Aorta (tissue), 5 donors: ENCODE measurements at places on chromosomes 1 and 21. TPM values are rescaled to one million over a fixed set of nuclear protein-coding genes. Genes with fewer than 3 reads are reported as not detected.

DNA sequence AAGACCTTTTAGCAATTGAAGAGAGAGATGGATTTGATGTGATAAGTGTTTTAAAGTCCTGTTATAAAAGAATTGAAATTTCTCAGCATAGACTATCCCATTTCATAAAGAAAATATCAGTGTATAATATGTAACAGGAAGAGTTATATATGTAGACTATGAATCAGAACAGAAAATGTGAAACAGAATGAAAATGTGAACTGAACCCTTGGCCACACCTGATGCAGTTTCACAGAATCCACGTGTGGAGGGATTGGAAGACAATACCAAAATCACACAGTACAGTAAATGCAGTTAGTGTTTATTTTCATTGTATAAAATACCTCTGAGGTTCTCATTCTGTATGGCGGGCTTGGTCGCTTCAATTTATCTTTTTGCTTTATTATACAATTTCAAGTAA, 9.9 kb upstream of the SLAMF1 start:
- no peaks in the 10 kb centered on the region for H3K4me1 ChIP-seq
- no peak for DNase-seq
- H3K27ac ChIP-seq = no peak overlapping the region
- H3K4me3 ChIP-seq = no peak overlapping the region
- no peaks in the 10 kb centered on the region for H3K36me3 ChIP-seq
- H3K27me3 ChIP-seq = no peaks in the 10 kb centered on the region

DNA sequence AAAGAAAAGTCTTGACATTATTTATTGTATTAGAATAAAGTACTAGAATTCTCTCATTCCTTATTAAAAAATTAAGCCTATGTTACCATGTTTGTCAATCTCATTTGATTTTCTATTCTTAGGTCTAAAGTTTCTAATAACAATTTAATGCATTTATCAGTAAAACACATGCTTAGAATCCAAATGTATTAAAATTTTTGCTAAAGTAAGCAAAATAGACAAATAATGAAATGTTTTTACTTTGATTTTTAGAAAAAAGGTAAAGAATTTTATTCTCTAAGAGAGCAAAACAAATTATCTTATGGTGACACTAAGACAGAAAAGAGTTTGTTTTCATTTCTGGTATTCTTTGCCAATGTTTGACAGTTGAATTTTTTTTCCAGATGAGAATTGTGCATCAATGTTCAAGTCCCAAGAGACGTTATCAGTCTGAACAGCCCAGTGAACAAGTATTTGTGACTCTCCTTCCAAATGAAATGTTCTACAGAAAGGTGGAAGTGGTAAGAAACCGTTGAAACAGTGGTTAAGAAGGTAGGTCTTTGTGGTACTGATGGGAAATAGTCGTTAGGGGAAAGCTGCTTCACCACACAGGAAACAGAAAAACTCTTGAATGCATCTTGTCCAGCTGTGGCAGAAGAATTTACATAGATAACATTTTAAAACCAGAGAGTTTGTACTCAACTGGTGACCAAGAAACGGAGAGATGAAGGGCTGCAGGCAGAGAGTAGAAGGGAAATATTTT, 402.5 kb downstream of the PTPRC start:
- no peaks in the 10 kb centered on the region for H3K27me3 ChIP-seq
- no peaks in the 10 kb centered on the region for H3K4me1 ChIP-seq
- no peak for DNase-seq
- no peak overlapping the region for H3K27ac ChIP-seq
- no peak overlapping the region for H3K4me3 ChIP-seq

GRCh38 chr1:208557046-208557722, 313.0 kb upstream of the PLXNA2 start:
- H3K4me3 ChIP-seq = no peak overlapping the region
- H3K36me3 ChIP-seq = no peaks in the 10 kb centered on the region
- no peak overlapping the region for H3K27ac ChIP-seq

- no peaks in the 10 kb centered on the region for H3K36me3 ChIP-seq
- H3K27ac ChIP-seq = no peak within 1 kb of the TSS
- no peaks in the 10 kb centered on the region for H3K4me1 ChIP-seq
- peak; percentile 78 for DNase-seq
- H3K27me3 ChIP-seq = no peaks in the 10 kb centered on the region
Measured at GRCh38 chr1:30908696-30909364, at the start of gene SDC3. TSS of gene SDC3 (minus strand) at chr1:30908758. CDS start at chr1:30908586, 172 bp downstream.

DNA sequence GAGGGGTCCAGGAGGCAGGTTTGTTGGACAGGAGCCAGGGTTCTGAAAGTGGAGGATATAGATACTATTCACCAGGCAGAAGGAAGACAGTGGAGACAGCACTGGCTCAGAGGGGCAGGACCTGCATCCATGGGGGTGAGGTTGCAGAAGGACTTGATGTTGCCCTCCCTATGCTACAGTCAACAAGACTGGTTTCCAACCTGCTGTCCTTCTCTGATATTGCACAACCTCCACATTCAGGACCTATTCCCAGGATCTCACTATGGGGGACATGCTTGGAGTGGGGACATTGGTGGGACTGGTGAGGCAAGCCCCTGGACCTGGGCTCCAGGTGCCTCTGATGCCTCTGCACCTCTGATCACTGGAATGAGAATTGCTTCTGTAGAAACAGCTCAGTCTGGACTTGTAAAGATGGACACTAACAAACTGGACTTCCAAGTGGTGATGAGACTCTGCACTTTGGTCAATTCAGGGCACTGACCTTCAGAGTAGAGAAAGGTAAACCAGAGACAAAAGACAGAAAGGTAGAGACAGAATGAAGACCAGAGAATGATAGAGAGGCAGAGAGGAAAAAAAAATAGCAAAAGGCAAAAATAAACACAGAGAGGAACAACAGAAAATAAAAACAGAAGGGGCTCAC, 1.6 kb downstream of the SMCP start:
- no peak for DNase-seq
- no peak overlapping the region for H3K27ac ChIP-seq
- H3K4me1 ChIP-seq = peaks cover 4% of the 10 kb centered on the region
- no peaks in the 10 kb centered on the region for H3K36me3 ChIP-seq
- no peaks in the 10 kb centered on the region for H3K27me3 ChIP-seq

DNA sequence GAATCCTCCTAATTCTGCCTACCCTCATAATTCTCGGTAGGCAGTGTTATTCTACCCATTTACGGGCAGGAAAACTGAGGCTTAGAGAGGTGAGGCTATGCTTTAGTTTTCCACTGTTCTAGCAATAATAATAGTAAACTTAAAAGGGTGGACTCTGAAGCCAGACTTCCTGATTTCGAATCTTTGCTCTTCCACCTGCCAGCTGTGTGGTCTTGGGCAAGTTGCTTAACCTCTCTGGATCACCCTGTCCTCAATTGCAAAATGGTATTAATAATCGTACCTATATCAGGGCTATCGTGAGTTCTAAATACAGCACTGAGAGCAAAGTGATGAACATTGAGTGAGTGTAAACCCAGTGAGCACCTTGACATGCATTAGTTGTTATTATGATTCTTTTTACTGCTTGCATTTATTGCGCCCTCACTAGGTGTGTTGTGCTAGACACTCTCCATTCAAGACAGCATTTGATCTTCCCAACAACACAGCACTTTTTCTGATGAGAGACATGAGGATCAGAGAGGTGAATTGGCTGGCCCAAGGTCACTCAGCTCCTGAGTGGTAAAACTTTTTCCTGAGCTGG, 102.3 kb upstream of the CSF3R start:
- H3K4me1 ChIP-seq = no peaks in the 10 kb centered on the region
- no peak overlapping the region for H3K27ac ChIP-seq
- DNase-seq = no peak
- no peak overlapping the region for H3K4me3 ChIP-seq
- no peaks in the 10 kb centered on the region for H3K36me3 ChIP-seq

Gene DNM3
- total RNA-seq = 5.1 TPM

Gene KRTAP11-1
- total RNA-seq = not detected

Gene S100A9
- 276 TPM for total RNA-seq

Gene SLC25A34
- 2.5 TPM for total RNA-seq
